ENCODE measurements at places on chromosomes 2 and 18. TPM values are rescaled to one million over a fixed set of nuclear protein-coding genes. Genes with fewer than 3 reads are reported as not detected.
A peak's percentile ranks its signal among the peaks of the same experiment; 100 is the strongest.

ALPP gene
- not detected for total RNA-seq

- no peak for DNase-seq
Measured at GRCh38 chr2:73104933-73105332, 7.8 kb downstream of the RAB11FIP5 start.

GRCh38 chr2:54047091-54047490 is 68.3 kb upstream of the ACYP2 start:
- DNase-seq, result no peak

- DNase-seq, result no peak
Measured at GRCh38 chr2:63189026-63189425, 138.4 kb downstream of the OTX1 start.

ARHGAP15 gene
- total RNA-seq, result 11.1 TPM

- DNase-seq, result peak; percentile 91
Measured at GRCh38 chr2:65316072-65316471, 88.4 kb downstream of the ACTR2 start.

- DNase-seq, result no peak
Measured at GRCh38 chr2:98952966-98953365, 16.9 kb upstream of the CRACDL start.
